ENCODE measurements at places on chromosomes 3 and 15.

DNA sequence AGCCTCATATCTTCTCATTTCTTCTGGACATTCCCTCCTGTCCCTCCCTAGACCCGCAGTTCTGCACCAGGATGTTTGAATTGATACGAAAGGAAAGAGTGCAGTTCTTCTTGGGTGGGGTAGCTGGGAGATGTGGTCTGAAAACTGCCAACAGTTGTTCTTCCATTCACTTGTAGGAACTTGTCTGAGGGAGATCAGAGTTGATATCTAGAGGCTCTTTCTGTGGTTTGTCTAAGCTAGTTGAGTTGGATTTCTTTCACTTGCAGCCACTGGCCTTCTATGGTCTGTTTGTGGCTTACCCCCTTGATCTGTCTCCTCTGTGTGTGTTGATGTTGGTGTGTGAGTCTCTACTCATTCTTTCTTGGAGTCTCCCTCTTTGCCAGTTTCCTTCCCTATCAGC, 42.5 kb upstream of the PIK3CB start:
- DNase-seq = no peak

- DNase-seq = no peak
Measured at GRCh38 chr15:25838191-25838870, 24.8 kb downstream of the ATP10A start.

DNA sequence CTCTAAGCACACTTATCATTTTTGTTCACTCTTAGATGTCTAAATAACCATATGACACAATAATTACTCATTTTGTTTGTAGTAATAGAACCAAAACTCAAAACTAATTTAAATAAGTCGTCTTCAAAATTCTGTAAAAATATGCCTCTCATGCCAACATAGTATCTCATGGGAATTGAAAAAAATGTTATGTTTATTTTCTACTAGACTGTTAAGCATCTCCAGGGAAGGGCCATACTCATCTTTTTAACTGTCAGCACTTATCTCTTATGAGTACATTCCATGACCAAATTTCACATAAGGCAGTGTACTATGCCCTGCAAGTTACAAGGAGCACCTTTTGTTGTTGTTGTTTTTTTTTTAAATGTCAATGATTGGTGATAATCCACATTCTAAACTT, 18.3 kb upstream of the USF3 start:
- no peak for DNase-seq

GRCh38 chr3:23112491-23112890, 90.6 kb upstream of the UBE2E2 start:
- no peak for DNase-seq

GRCh38 chr3:101119535-101119934, 126.3 kb upstream of the ABI3BP start:
- DNase-seq = no peak

DNA sequence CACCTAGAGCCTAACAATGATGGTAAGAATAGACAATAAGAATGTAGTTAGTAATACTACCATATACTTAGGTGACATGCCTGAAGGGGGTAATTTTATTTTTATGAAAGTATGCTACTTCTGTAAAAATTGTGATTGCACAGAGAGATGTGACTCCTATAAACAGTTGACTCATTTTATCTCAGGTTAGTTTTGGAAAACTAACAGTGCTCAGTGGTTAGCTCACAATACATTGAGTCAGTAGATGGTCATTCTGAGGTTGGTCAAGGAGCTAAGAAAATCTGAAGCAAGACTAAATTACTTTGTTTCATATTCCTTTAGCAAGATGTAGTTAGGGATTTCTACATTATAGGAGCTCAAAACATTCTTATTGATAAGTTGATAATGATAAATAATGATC, 271.0 kb downstream of the EDEM1 start:
- no peak for DNase-seq

DNA sequence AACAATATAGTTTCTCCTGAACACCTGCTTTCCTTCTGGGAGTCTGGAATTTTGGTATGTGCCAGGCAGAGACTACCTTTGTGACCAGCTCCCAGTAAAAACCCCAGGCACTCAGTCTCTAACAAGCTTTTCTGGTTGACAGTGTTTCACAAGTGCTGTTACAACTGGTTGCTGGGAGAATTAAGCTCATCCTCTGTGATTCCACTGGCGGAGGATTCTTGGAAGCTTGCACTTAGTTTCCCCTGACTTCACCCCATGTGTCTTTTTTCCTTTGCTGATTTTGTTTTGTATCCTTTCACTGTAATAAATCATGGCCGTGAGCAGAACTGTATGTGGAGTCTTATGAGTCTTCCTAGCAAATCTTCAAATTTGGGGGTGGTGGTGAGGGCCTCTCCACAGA, 5.7 kb upstream of the TAGLN3 start:
- DNase-seq = no peak

All from right renal pelvis (tissue), 4 donors.